ENCODE measurements at places on chromosomes 2 and 18.
A peak's percentile ranks its signal among the peaks of the same experiment; 100 is the strongest.

- DNase-seq, result peak; percentile 83
Observed at GRCh38 chr2:37920570-37920969, 4.5 kb upstream of the RMDN2 start.

DNA sequence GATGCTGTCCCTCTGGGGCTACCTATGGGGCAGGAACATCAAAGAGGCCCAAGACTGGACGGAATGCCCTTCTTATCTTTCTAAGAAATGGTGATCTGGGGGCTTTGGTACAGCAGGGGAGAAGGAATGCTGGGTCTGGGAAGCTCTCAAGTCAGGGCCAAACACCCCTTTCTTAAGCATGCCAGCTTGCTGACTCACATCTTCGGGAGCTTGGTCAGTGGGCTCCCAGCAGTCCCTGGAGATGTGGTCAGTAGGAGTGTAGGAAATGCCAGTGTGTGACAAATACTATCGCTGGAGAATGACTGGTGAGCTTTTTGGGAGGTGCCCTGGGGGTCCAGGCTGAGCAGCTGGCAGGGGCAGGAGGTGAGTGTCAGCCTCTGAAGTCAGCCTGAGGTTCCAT, 105.0 kb upstream of the CDC42EP3 start:
- peak; percentile 97 for DNase-seq

- DNase-seq, result peak; percentile 22
Observed at GRCh38 chr18:13672657-13673056, 53.7 kb downstream of the FAM210A start.

GRCh38 chr18:43627848-43628530, 350.7 kb upstream of the SYT4 start:
- no peak for DNase-seq

GRCh38 chr18:80253871-80254492, 6.7 kb upstream of the PARD6G start:
- no peak for DNase-seq

GRCh38 chr2:241762321-241762932, 14.2 kb upstream of the GAL3ST2 start:
- DNase-seq, result no peak

DNA sequence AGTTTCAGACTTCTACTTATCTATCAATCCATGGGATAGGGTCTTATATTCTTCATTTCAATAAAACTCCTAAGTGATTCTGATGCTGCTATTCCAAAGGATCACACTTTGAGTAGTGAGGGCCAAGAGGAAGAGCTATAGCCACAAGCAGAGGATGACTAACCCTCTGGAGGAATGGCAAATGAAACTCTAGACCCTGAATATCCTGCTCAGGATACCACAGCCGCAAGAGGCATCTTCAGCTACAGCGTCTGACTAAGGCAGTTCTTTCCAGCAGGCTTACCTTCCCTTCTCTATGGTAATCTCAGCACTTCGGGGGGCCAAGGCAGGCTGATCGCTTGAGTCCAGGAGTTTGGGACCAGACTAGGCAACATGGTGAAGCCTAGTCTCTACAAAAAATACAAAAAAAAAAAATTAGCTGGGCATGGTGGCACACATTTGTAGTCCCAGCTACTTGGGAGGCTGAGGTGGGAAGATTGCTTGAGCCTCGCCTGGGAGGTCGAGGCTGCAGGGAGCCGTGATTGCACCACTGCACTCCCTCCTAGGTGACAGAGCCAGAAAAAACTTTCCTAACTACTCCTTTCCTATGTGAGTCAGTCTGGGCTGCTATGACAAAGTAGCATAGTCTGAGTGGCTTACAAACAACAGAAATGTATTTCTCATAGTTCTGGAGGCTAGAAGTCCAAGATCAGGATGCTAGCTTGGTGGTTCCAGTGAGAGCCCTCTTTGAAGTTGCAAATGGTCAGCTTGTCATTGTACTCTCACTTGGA, 371.9 kb downstream of the IRS1 start:
- peak; percentile 96 for DNase-seq

- peak; percentile 58 for DNase-seq
Observed at GRCh38 chr2:224263571-224264043, 138.3 kb downstream of the FAM124B start.

- no peak for DNase-seq
Observed at GRCh38 chr2:8885449-8886201, 48.2 kb upstream of the KIDINS220 start.

DNA sequence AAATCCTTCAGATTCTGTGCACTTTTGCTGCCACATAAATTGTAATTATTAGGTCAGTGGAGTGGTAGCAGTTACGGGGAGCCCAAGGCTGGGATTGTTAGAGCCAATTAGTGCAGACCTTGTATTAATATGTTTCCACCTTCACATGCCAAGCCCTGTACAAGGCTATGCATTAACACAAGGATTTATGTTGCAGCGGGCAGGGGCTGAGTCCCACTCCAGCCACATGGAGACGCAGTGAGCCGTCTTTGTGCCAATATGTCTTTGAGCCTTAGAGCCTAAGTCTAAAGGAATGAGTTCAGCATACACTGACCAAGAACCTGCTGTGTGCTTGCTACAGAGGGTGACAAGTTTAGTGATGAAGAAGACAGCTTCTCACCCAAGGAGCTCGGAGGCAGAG, 238.2 kb downstream of the TSN start:
- no peak for DNase-seq

DNA sequence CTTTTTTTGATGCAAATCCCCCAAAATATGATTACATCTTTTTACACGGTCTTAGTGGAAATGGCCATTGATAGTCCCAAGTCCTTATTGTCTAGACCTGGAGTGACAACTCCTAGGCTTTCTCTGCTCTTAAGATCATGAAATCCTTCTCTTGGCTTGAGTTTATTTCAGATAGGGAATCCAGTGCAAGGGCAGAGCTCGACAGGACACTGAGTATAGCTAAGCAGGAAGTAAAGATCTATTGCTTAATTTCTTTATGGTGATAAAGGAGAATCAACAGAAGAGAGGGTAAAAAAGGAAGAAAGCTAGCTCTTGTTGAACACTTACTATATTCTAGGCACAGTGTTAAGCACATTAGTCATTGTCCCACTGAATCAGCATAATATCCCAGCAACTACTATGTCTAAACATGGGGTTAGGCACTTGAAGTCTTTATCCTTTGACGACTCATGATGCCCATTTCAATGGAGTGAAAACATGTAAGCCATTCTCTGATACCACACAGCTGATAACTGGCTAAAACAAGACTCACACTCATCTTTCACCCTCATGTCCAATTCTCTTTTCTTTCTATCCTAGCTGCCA, 74.1 kb upstream of the LRATD1 start:
- DNase-seq, result no peak

GRCh38 chr2:187552828-187553681, 1.2 kb downstream of the TFPI start:
- DNase-seq, result peak; percentile 56

- DNase-seq, result no peak
Observed at GRCh38 chr2:111897630-111897923, 830 bp upstream of the MERTK start.

DNA sequence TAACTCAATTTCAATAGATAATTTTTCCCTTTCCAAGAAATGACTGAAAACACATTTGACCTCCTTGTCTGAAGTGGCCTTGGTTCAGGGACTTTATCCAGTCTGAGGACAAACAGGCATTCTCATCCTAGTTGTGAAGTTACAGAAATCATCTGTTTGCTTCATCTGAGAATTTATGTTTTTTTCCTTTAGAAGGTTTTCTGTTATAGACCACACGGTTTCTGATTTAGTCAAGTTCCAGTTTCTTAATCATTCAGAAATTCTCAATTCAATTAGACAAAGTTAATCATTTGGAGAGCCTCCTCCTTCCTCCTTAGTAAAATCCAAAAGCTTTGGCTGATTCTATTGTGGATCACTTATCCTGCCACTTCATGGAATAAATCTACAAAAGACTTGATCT, 60.9 kb downstream of the ICOS start:
- no peak for DNase-seq

- no peak for DNase-seq
Observed at GRCh38 chr2:232636788-232637420, 3.5 kb downstream of the EFHD1 start.

DNA sequence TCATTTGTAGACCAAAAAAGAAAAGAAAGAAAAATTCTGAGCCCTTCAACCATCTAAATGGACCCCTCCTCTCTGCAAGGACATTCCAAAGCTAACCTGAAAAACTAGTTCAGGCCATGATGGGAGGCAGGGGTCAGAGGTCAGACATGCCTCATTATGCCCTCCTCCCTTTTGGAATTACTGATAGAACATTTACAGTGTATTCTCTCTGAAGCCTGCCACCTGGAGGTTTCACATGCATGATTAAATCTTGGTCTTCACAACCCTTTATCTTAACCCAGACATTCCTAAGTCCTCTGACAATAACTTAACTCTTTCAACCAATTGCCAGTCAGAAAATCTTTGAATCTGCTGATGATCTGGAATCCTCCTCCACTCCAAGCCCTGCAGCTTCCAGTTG, 86.0 kb downstream of the SPP2 start:
- DNase-seq, result no peak

DNA sequence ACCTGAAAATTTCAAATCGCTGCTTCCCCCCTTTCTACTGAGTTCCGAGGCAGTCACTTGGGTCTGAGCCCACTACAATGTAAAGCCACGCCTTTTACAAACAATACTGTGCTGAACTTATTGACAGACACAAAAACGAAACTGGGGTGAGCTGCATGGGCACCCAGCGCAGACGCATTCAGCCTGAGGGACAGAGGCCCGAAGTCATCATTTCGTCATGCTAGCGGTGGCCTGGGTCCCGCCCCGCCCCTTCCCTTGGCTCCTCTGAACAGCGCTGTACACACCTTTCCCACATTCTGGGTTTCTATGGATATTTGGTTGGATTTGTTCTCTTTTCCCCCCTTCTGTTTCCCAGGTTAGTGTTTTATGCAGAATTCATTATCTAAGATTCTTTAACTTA, 71.7 kb downstream of the EIPR1 start:
- DNase-seq, result no peak
